ENCODE measurements at places on chromosomes 6 and 20.

DNA sequence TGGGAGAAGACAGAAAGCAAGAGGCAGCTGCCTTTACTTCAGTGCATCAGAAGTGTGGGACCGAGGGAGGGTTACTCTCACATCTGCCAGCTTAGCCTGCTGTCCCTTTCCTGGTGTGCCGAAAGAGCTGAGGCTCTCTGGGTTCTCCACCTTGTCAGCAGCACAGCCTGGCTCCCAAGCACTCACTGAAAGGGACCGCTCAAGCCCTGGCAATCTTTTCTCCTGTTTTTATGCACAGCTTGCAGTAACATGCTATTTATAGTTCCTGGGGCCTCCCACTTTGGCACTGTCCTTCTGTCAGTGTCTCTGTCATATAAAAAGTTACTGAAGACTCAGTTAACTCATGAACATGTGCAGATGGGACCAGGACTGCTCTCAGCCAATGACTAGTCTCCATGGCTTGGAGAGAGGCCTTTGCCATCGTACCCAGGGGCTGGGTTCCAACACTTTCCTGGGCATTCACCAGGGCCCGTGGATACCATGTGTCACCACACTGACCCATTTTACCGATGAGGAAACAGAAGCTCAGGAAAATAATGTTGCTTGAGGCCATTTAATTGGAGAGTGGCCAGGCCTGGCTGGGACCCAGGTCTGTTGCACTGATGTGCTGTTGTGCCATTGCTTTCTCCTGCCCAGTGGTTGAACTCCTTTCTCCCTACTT, 46.2 kb downstream of the PANK2 start:
- no peak for DNase-seq

GRCh38 chr6:133983099-133983939, 30.3 kb downstream of the TBPL1 start:
- DNase-seq, result peak; percentile 98

- DNase-seq, result no peak
These were observed 9.8 kb downstream of the OGFRL1 start for GRCh38 chr6:71298459-71298858.

GRCh38 chr6:113893866-113894265, 36.7 kb downstream of the MARCKS start:
- DNase-seq, result no peak

GRCh38 chr6:89023591-89024441, 56.7 kb upstream of the PNRC1 start:
- DNase-seq, result peak; percentile 31

- DNase-seq, result no peak
These were observed 30.3 kb downstream of the CD83 start for GRCh38 chr6:14147891-14148290.

DNA sequence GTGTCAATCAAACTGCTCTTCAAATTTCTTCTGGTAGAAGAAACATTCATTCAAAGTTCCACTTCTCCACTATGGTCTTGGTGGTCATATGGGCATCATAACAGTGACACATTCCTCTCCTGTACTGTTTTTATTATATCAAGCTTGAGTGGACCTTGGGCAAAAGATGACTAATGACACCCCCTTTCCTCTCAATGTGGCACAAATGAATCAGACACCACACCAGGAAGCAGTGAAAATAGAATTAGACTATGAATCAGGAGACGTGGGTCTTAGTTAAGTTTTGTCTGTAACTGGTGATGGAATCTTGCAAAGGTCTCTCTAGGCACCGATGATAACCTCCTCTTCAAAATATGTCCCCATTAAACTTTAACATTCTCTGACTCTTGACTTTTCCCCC, 9.0 kb upstream of the NRSN1 start:
- no peak for DNase-seq

GRCh38 chr6:66189915-66190314, 482.9 kb upstream of the EYS start:
- DNase-seq, result no peak

GRCh38 chr6:47132724-47133123, 90.6 kb upstream of the ADGRF1 start:
- DNase-seq, result no peak

DNA sequence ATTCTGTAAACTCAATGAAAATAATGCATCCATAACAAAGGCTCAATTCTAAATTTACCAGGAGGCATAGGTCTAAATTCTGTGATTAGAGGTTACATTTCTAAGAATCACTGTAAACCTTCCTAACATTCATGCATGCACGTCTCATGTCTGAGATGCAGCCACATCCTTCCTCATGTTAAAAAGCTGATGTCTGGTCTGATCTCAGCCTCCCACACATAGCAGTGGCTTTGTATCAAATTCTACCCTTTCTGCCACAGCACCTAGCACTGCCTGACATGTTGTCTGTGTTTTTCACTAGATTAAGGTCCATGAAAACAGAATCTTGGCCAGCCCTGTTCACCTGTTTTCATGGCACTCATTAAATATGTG, 171.1 kb downstream of the WDR27 start:
- DNase-seq, result no peak

DNA sequence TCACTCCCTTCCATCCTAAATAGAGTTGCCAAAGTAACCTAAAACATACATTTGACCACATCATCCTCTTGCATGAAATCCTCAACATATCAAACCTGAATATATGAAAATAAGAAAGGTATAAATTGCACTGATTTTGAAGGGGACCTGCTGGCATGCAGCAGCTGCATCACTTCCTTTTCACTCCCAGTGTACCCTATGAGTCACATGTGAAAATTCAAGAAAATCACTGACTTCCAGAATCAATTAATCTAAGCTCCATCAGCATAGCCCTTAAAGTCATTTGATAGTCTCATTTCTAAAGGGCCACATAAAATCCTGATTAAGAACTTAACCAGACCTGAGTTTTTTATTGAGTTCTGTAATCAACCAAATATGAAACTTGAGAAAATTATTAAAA, 24.3 kb downstream of the SNX14 start:
- no peak for DNase-seq

DNA sequence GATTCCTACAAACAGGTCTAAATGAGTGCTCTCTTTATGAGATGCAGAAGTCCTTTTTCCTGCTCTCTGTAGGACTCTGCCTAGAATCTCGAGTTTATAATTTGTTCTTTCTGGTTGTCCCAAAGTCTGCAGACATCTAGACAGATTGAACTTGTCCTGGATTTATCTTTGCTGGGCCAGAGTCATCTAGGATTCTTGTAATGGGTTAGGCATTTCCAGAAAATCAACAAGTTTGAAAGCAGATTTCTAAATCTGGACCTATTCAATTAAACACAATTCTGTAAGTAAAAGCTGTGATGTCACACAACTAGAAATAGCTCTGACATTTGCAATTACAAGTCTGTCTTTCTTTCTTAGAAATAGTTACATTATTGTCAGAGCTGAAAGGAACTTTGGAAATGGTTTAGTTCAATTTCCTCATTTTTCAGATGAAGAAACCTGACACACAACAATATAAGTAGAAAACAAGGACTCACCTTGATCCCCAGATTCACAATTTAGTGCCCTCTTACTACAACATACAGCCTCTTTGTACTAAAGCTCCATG, 4.2 kb upstream of the RSPO3 start:
- no peak for DNase-seq

GRCh38 chr6:141848029-141848890, 284.5 kb upstream of the GJE1 start:
- no peak for DNase-seq

DNA sequence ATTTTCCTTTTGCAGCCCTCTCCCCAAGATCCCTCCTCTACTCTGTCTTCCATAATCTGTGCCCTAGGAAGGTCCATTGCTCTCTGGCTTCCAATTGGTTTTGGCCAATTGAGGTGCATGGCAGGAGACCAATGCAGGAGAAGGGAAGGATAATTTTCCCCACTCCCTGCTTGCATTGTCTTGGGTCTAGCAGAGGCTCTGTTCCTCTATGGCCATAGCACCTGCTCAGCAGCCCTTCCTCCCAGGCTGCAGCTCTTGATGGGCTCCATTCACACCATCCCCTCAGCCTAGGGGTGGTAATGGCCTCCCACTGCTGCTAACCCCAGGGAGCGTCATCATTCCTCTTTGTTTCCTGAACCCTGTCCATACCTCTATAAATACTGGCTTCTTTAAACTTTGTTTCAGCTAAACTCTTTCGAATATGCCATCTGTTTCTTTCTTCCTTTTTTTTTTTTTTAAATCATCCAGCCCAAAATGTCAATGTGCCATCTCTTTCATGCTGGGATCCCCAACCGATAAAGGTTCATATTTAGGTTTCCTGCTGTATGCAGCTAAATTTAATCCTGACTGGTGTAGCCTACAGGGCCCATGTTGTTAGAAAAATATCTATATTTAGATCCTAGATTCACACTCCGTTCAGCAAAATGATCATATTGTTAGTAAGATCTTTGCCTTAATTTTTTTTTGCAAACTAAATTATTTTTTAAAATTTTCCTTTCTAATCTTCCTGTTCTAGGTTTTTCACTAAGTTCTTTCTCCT, 63.8 kb downstream of the HECA start:
- DNase-seq, result no peak

GRCh38 chr6:79536585-79536953, 661 bp downstream of the LCA5 start:
- peak; percentile 72 for DNase-seq

GRCh38 chr6:1856381-1856780, 246.7 kb downstream of the FOXC1 start:
- no peak for DNase-seq

- DNase-seq, result no peak
These were observed 218.9 kb upstream of the PRDM1 start for GRCh38 chr6:105867277-105867676.

DNA sequence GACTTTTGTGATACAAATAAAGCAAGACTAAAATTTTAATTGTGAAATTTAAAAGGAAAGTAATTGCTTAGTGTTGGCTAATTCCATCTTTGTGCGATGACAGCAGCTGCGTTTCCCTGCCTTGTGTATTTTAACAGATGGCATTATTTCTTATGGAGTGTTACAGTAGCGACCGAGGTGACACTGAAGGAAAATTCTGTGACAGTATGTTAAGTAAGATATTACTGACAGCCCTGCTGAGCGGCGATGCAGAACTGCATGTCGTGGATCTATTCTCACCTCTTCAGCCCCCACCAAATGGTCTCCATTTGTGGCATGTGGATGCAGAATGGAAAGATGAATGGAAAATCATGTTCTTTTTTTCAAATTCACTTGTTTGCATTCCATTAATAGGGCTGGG, 289.4 kb downstream of the RNF144B start:
- no peak for DNase-seq

DNA sequence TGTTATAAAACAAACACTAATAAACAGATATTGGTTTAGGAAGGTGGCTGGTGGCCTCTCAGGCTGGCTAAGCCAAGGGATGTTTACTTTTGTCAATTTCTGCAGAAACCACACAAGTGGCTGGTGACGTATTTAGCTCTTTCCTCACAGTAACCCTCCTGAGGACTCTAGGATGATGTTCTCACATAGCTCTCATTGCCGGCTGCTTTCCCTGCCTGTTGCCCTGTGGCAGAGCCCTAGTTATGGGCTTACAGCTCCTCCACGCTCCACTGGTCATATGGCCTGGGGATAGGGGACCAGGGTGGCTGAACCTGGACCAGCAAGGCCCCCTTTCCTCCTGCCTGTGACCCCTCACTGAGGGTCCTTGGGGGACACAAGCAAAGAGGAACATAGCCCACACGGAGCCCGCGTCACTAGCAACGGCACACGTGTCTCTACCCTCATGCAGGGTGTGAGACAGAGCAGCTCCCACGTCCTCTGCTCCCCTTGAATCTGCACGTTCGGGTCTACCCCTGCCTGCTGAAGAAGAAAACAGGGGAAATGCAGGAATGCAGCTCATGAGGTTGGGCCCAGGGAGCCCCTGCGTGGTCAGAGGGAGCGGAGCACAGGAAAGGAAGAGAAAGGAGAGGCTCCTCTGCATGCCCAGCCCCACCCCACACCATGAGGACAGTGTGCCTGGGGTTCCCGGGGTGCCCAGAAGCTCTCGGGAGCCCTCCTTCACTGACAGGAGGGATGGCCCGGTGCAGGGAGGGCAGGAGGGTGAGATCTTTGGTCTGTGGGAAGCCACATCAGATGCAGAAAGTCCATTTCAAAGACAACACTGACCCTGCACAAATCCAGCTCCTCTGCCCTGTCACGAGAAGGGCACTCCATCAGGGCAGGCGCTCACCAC, 13.9 kb downstream of the RAMACL start:
- DNase-seq, result no peak

DNA sequence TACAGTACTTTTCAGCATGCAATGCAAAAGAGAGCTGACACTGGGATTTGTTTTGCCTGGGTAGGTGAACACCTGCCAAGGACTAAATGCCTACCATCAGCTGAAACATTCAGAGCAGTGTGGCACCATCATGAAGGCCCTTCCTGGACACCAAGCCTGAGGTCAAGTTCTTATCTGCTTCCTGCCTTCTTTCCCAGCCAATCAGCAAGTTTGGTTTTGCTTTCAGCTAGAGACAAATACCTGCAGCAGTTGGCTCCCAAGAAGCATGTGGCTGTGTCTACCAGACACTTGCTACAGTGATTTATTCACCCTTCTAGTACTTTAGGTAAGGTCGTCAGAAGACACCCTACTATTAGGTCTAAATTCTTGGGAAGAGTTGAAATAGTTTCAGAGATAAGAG, 112.8 kb downstream of the TBX18 start:
- DNase-seq, result no peak

DNA sequence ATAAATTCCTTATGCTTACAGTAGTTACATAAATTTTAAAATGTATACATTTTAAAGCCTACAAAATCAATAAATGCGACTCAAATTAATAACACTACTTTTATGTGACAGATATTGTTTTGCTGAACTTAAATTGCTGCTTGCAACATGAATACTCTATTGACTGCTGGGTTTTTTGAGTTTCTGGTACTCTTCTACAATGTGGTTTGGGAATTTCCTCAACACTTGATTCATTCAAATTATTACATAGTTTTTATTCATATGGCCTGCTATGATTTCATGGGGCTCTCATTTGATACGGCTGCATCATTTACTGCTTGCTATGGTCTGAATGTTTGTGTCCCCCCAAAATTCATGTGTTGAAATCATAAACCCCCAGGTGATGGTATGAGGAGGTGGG, 2.3 kb upstream of the TXLNB start:
- no peak for DNase-seq

DNA sequence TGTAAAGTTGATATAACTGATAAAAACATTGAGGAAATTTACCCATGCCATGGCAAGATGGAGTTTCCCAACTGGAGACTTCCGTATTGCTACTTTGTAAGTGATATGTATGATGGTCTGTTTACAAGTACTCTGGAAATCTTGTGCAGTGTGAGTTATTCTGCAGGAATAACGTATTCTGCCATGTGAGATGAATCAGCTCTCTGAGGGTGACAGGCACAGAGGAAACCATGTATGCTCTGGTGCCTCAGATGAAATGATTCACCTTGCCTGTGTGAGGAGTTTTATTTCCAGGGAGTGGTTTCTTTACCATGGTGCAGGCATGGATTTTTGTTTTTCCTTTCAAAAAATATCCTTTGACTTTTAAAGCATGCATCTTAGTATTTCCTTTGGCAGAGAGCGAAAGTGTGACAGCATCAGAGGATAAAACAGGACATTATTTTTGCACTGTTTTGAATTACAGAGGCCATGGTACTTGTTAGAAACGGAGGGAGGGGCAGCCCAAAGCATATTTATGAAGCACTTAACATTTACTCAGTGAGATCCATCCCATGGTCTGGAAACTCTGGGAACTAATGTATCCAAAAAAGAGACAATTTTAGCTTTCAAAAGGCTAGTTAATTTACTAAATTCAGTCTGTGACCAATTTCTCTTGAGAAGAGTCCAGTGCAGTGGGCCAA, 36.0 kb upstream of the MTRF1L start:
- no peak for DNase-seq

Measured in OCI-M1 (cell line).